Stimulated activated naive CD8-positive, alpha-beta T cell treated with anti-CD3 and anti-CD28 coated beads, Interleukin-15, amount 100 ng/mL, for 72 hours (primary cell): ENCODE measurements at places on chromosomes 1 and 21.

DNA sequence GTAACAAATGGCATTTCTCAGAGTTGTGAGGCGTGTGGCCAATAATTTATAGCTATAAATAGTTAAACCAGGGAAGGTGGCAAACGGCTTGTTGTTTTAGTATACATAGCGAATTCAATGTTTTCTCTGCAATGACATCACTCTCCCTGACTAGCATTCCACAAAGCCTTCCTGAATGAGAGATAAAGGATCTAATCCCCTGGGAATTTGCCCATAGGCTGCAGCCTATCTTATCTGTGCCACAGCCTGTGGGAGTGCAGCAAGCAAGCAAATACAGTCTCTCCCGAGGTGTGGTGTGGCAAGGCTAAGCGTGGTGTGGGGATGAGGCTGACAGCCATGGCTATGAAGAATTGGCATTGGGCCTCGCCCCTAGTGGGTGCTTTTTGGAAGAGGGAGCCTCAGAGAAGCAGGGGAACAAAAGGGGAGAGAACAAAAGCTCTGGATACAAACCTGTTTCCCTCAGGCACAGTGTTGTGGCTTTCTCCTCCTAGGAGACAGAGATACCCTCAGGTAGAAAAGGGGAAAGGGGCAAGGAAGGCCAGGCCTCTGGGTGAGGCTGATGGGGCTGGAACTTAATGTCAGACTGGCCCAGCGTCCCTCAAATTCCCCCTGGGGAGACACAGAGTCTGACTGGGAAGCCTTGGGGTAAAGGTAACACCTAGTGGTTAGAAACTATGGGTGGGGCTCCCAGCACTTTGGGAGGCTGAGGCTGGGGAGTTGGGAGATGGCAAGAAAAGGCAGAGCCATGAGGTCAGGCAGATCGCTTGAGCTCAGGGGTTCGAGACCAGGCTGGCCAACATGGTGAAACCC, 8.9 kb downstream of the TAGLN2 start:
- DNase-seq, result no peak

DNA sequence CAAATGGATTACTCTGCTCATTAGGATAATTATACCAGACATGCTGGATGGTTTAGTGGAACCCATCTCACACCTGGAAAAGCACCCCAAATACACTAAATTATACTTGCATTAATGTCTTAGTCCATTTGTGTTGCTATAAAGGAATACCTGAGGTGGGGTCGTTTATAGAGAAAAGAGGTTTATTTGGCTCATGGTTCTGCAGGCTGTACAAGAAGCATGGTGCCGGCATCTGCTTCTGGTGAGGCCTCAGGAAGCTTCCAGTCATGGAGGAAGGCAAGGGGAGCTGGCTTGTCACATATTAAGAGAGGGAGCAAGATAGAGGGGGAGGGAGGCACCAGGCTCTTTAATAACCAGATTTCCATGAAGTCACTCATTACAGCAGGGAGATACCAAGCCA, 95.6 kb downstream of the MT1HL1 start:
- DNase-seq, result no peak

GRCh38 chr1:30610917-30611316, 112.5 kb downstream of the MATN1 start:
- DNase-seq, result no peak

DNA sequence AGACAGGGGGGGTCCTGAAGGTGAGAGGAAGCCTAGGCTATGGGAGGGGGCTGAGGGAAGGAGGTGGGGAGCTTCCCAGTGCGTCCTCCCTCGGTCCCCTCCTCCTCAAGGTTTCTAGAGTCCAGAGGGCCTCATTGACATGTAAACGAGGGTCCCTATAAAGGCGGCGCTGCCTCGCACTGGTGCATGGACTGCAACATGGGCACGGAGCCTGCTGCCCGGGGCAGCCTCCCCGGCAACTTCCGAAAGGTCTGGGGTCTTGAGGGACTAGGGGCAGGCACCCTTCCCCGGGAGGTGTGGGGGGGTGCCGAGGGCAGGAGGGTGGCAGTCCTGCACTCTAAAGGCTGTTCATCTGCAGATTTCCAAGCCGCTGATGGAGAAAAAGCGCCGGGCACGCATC, at the start of gene HES3:
HES3 (plus strand) TSS at position 187 of the 400 bp plus-strand sequence; CDS start at position 374, 187 bp downstream.
- DNase-seq, result no peak

DNA sequence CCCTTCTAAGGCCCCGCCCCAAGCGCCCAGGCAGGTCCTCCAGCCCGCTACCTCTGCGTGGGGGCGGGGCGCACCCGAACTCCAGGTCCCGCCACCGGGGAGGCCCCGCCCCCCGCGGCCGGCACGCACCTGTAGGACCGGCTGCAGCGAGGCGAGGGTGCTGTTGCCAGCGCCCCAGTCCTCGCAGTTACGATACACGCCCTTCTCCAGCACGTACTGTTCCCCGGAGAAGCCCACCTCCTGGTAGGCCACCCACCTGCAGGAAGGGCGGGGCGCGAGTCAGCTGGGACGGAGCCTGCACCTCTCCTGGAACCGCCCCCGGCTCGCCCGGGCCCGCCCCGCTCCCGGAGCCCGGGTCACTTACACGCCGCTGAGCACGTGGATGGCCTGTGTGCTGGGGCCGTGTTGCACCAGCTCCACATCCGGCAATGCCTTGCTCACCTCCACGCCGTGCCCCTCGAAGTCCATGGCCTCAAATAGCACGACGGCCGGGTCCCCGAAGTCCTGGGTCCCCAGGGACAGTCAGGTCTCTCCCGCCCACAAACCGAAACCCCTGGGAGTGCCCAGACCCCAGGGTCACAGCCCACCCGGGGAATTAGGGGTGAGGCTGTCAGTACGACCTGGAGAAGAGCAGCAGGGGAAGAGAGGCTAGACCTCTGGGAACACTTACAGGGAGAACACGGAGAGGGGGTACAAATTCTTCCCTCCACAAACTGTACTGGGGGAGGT, 17.3 kb downstream of the CRYBG2 start:
- peak; percentile 69 for DNase-seq

DNA sequence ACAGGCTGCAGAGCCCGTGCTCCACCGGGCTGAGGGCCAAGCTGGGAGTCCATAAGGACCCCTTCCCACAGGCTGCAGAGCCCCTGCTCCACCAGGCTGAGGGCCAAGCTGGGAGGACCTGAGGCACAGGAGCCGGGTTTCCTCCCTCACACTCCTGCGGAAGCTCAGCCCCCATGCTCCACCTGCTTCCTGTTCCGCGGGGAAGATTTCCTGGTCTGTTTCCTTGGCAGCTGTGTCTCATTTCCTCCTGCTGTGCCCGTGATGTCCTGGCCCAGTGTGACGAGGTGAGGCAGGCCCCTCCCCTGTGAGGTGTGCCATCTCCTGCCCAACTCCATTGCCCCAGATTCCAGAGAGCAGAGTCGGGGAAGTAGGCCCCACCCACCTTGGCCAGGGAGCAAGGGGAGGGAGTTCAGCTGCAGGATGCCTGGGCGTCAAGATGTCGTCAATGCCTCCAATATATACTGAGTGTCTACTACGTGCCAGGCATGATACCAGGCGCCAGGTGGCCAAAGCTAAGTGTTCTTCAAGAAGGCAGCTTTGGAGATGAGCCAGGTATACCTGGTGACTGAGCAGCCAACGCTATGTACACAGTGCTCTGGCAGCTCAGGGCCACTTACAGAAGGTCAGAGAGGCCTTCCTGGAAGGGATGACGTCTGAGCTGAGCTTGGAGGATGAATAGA, 58.8 kb downstream of the NAV1 start:
- DNase-seq, result no peak

- no peak for DNase-seq
Observed at GRCh38 chr21:36769051-36769839, 70.3 kb downstream of the SIM2 start.

DNA sequence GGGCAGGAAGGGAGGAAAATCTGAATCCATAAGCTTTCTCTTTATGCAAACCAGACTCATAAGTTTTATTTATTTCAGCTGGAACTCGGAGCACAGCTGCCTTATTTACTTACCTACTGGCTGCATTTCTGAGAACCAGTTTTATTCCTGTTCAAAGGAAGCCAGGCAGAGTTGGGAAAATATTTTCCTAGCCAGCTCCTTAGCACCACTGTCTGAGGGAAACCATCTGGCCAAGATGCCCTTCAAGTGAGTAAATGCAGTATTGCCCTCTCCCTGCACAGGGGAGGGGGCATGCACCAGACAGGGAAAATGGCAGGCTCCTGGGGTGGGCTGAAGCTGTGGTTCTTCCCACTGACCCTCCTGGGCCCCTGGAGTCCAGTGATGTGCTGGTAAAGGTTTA, 28.9 kb upstream of the FMOD start:
- no peak for DNase-seq

DNA sequence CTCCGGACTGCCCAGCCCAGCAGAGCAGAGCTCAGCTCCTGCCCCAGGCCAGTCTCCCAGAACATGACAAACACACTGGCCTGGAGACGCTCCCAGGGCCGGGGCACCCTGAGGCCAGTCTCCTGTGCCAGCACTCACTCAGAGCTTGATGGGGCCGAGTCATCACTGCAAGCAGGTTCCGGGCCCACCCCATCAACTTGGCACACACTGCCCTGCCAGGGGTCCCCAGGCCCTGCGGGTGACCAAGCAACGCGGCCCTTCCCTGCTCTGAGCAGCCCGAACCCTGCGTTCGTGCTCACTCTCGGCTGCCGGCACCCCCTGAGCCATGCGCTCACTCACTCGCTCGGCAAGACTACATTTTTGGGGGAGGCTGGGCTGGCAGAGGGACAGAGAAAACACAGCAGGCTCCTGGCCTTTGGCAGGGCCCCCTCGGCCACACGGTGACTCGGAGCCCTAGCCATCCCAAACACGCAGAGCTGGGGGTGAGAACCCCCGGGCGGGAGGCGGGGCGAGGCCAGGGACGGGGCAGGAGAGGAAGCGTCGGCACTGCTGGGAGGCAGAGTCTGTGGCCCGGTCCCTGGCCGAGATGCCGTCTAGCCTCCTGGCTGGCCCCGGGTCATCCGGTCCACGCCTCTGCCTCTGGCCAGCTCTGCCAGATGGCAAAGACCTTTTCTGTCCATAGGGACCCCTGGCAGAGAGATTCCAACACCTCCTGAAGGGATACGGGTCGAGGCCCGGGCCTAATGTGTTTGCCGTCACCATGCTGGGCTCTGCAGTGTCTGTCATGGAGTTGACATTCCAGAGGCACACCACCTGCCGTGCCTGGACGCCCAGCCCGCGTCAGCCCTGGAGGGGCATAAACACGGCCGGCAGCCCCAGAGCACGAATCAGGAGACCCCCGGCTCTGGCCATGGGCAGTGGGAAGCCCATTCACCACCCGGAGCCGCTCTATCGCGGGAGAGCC, 68.0 kb downstream of the MEGF6 start:
- no peak for DNase-seq
